ENCODE measurements at places on chromosomes 13 and 19.

- DNase-seq = no peak
Measured at GRCh38 chr13:77536358-77536757, 852 bp downstream of the SCEL start.

DNA sequence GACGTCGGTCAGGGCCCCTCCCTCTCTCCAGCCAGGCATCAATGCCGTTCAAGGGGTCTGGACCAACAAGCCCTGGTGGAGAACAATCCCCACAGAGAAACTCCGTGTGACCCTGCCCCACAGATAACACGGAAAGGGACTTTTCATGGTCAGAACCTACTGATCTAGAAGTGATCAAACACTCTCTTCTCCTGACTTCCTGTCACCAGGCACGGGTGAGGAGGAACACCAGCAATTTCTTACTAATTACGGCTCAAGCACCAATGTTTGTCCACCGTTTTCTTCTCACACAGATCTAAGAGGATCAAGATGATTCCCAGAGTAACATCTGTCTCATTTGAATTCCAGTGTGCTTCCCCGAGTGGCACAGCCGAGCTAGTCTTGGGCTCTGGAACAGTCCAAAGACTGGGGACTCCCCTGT lies 11.8 kb downstream of the RASA3 start:
- DNase-seq = no peak

GRCh38 chr13:93899981-93900380 lies 579.5 kb downstream of the DCT start:
- DNase-seq = no peak

GRCh38 chr19:31037286-31037980 lies 311.8 kb downstream of the TSHZ3 start:
- no peak for DNase-seq

DNA sequence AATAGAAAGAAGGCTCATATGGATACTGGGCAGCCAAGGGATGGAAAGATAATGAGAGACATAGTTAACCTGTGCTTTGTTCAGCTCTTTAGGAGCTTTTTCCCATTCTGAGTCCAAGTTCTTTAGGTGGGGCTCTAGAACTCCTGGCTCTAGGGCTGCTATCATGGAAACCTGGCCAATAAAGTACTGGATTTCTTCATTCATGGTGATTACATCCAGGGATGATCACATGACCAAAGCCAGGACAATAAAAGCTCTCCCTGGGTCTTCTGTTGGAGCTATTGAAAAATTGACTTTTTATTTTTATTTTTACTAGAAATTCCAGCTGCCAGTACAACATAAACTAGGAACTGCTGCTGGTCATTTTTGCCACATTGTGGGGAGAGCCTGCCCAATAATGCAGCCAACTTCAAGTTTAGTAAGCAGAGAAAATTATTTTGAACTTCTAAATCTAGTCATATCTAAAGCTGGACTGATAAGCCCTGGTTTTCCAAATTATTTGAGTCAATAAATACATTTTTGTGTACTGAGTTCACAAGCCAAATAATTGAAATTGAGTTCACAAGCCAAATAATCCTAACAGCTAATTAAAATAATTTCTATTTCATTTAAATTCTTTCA lies 224.9 kb upstream of the STARD13 start:
- DNase-seq = no peak

- DNase-seq = no peak
Measured at GRCh38 chr13:99381766-99382165, 74.6 kb upstream of the GPR183 start.

DNA sequence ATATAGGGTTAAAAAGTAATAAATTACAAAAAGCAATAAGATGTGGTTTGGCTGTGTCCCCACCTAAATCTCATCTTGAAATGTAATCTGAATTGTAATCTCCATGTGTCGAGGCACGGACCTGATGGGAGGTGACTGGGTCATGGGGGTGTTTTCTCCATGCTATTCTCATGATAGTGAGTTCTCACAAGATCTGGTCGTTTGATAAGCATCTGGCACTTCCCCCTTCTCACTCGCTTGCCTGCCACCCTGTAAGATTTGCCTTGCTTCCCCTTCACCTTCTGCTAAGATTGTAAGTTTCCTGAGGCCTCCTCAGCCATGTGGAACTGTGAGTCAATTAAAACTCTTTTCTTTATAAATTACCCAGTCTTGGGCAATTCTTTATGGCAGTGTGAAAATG lies 577.4 kb downstream of the TBC1D4 start:
- DNase-seq = no peak

- no peak for DNase-seq
Measured at GRCh38 chr19:412356-413355, 3.7 kb upstream of the C2CD4C start.

- peak; percentile 95 for DNase-seq
Measured at GRCh38 chr19:55624109-55625003, at the start of gene ZNF784. ZNF784 (minus strand) TSS chr19:55624566; CDS start chr19:55624561, 5 bp downstream.

- DNase-seq = no peak
Measured at GRCh38 chr19:41758846-41759245, 3.5 kb downstream of the CEACAM6 start.

DNA sequence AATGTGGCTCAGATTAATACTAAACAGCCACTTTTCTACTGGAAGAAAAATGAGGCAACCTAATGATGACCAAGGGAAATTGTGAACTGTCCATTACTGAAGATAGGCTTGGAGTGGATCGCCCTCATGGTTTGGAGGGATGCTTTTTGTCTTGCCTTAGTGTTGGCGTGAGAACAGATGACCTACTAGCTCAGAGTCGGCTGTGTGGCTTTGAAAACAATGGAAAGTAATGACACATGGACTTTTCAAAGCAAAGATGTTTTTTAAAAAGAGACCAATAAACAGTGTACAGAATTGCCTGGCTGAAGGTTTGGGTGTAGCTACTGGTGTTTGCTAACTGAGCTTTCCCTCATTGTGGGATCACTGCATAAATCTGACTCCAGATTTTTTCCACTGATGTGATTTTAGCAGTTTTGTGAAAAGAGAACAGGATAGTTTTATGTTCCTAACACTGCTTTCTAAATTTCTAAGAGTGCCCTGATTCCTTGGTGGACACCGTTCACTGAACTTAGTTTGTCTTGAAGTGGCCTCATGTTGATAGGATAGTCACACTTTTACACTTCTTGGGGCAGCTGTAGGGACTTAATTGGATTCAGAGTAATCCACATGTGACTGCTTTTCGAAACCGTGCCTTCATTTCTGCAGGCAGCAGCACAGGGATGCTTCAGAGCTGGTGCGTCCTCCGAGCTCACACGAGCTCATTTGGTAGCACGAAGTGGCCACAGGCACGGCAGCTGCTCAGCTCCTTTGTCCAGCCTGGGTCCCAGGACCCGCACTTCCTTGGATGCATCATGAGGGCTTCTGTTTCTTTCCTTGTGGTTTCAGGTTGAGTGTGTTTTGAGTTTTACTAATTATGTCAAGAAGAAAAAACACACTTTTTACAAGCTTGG lies 4.3 kb downstream of the CEBPG start:
- no peak for DNase-seq

- no peak for DNase-seq
Measured at GRCh38 chr13:25463496-25463895, 91.7 kb downstream of the ATP8A2 start.

GRCh38 chr19:13420780-13421179 lies 85.5 kb downstream of the CACNA1A start:
- no peak for DNase-seq

- DNase-seq = no peak
Measured at GRCh38 chr19:14063105-14063504, 1.2 kb upstream of the PALM3 start.

- no peak for DNase-seq
Measured at GRCh38 chr19:4347521-4347920, 4.2 kb downstream of the MPND start.

DNA sequence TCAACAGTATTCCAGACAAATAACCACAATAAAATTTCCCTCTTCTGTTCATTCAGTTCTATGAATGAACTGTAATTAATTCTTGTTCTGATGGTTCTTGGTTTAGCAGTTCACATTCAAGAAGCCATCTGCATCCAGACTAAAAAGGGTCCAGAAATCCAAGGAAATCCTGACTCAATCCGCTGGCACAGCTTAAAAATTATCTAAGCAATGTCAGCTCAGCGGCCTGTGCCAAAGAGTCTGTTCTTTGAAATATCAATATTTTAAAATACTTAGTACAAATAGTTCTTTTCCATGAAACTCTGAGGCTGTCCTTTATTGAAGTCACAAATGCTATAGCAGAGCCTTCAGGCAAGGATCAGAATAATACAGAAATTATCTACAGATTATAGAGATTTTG lies 57.2 kb downstream of the DHRS12 start:
- no peak for DNase-seq

GRCh38 chr13:29922896-29923295 lies 72.5 kb upstream of the UBL3 start:
- no peak for DNase-seq

- DNase-seq = no peak
Measured at GRCh38 chr13:39433651-39434050, 169.3 kb downstream of the LHFPL6 start.

DNA sequence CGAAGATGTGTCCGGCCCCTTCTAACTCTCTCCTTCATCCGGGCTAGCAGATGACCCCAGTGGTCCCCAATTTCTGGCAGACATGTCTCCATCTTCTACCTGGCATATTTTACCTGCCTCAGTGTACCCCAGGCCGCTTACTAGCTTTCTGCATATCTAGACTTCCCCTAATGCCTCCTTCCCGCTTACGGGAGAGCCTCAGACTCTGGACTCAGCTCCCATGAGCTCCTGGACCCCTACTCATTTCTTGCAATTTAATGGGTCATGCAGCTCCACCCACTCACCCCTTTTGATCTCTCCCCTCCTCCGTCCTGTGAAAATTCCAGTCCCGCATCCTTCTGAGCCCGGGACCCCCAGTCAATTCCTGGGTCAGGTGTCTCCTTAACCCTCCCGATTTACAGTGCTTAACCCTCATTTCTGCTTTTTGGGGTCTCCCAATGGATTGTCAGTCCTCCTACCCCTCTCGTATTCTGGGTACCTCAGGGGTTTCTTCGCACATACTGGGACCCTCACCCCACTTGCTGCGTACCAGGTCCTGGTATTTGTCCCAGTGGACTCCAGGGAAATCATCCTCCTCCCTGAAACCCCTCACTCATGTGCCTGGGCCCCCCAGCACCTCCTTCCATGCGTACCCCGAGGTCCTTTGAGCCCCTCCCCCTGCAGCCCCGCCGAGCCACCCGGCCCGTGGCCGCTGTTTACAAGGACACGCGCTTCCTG lies 500 bp upstream of the JUNB start:
- DNase-seq = no peak

GRCh38 chr13:114128624-114129522 lies 3.5 kb downstream of the RASA3 start:
- peak; percentile 89 for DNase-seq

DNA sequence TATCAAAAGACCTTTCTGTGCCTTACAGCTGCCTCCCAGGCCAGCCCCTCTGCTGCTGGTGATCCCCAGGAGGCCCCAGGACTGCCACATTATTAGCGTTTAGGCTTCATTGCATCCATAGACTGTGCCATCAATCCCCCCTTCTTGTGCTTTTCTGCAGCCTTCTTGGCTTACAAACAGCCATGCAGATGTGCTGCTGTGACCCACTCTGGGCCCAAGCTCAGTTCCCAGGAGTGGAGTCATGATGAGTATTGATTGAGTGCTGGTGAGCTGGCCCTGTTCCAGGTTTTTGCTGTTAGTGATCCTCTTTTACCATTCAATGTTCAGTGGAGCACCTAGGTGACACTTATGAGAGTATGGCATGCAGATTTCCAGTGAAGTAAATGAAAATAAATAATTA lies 59.9 kb upstream of the SLAIN1 start:
- DNase-seq = no peak

GRCh38 chr13:59631271-59631670 lies 532.5 kb downstream of the DIAPH3 start:
- no peak for DNase-seq

- DNase-seq = no peak
Measured at GRCh38 chr19:43462383-43462782, 3.0 kb downstream of the LYPD3 start.

DNA sequence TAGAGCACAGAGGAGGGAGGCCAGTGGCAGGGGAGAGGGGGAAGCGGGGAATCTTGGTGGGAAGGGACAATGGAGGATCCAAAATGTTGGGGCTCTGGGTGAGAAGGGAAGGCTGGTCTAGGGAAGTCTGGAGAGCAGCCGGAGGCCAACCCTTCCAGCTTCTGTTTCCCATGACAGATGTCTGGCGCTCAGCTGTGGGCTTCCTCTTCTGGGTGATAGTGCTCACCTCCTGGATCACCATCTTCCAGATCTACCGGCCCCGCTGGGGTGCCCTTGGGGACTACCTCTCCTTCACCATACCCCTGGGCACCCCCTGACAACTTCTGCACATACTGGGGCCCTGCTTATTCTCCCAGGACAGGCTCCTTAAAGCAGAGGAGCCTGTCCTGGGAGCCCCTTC lies 1.1 kb downstream of the PSENEN start:
- DNase-seq = no peak

DNA sequence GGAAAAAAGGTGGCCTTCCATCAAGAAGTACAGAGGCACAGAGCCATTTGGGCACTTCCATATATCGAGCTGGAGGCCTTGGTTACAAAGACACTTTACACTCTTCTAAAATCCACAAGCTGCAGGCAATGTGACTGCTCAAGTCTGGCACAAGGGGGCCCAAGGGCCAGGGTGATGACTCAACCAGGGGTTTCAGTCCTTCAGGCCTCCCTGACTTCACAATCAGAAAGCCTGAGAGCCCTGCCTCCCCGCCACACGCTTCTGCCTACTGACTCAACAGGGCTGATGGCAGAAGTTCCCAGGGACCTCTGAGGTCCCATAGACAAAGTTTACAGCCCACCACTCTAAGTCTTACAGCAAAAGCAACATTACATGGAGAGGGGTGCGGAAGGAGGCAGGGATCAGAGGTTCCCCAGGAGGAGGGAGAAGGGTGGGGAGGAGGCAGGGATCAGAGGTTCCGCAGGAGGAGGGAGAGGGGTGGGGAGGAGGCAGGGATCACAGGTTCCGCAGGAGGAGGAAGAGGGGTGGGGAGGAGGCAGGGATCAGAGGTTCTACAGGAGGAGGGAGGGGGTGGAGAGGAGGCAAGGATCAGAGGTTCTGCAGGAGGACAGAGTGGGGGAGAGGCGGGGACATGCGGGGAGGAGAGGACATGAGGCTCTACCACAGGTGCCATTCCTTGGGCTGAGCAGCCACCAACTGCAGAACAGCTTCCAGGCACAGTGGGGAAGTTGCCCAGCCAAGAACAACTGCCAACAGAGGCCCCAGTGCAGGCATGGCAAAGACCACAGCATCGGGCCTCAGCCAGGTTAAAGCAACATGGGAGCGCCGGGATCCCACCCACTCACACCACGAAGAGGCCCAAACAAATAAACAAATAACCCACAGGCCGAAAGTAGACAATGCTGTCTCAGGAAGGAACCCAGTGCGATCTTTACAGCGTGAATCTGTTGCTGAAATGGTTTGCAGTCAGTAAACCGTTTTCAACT lies 52.0 kb downstream of the SLC7A1 start:
- no peak for DNase-seq

DNA sequence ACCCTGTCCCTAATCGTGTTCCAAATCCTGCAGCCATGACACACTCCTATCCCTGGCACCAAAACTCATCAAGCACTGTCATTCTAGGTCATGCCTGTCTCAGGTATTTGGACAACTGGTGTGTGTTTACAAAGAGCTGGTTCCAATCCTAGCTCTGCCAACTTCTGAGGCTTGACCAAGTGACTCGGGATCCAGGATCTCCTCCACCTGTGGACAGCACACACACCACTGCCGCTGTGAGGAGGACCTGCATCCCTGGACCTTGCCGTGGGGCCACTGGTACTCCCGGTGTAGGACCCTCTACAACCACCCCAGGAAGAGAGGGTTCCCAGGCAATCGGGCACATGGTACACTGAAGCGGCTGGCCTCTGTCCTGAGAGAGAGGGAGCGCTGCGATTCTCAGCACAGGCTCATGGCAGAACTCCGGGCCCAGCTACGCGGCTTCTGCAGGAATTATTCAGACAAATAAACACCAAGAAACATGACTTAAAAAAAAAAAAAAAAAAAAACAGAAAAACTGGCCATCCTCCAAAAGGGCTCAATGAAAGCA lies 20.4 kb downstream of the MLLT1 start:
- no peak for DNase-seq

All from germinal center (tissue), 1 donor.